ENCODE measurements at places on chromosomes 11 and 22. TPM values are rescaled to one million over a fixed set of nuclear protein-coding genes. Genes with fewer than 3 reads are reported as not detected.

GRCh38 chr11:96197801-96198701, 144.9 kb downstream of the MAML2 start:
- no peak for DNase-seq

DNA sequence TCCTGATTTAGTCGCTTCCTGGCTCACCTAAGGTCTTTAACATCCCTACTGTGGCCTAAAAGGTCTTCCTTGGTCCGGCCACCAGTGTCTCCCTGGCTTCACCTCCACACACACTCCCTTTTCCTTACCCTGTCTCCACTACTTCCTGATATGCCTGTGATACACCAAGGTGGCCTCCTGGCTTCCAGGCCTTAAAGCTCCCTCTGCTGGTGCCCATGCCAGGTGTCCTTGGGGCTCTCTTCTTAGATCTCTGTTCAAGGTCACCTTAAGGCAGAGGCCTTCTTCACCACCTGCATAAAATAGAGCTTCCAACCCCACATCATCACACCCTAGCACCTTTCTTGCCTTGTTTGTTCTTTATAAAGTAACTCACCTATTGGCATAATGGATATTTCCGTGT, 787.7 kb downstream of the NTM start:
- DNase-seq: no peak

- DNase-seq: no peak
These were observed 112.6 kb downstream of the EMSY start for GRCh38 chr11:76557466-76557865.

APOL4 gene
- 9.8 TPM for total RNA-seq

- DNase-seq: no peak
These were observed 178.2 kb downstream of the OPCML start for GRCh38 chr11:133354069-133354468.

- peak; percentile 64 for DNase-seq
These were observed 19.6 kb upstream of the CCDC134 start for GRCh38 chr22:41780746-41781505.

DNA sequence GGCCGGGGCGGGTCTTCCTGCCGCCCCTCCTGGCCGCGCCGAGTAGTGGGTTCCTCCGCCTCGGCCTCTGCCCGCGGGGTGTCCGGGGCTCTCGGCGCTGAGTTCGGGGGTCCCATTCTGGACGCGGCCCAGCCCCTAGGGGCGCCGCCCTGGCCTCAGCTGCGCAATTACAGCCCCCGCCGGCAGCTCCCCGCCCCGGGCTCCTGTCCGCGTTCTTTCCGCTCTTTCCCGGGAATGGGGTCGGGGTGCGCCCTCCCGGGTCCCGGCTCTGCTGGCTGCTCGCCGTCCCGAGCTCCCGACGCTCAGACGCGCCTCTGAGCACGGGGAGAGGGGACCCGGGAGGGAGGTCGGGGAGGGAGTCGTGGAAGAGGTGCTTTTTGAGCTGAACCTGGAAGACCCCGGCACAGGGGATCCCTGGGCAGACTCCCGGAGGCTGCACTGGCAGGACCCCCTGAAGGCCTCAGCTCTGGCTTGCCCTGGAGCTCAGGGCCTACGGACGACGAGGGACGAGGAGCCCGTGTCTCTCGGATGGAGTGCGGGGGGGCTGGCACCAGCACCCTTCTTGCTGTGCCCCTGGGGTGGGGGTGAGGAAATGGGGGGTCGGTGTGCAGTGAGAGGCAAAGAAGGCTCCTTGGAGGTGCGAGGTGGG, 558 bp downstream of the TSPAN4 start:
- DNase-seq: no peak

NXPE4 gene
- total RNA-seq: not detected

- no peak for DNase-seq
These were observed 2.9 kb upstream of the LRRC10B start for GRCh38 chr11:61505640-61506155.

GRCh38 chr11:30956751-30957150, 370.6 kb upstream of the MPPED2 start:
- DNase-seq: no peak

DNA sequence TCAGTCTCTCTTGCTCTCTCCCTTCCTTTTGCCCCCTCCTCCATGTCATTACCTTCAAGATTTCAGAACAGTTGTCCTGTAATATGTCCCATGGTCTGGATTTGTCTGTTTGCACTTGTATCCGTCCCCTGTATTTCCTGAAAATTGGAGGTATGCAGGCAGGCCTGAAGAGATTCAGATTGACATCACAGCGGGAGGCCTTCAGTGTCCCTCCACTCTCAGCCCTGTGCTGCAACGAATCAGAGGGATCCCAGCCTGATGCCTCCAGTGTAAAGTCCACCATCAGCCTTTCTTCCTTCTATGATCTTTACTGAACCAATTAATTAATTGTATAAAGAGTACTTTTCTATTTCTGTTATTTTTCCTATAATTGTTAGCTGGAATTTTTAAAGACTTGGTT, 57.3 kb downstream of the ELMOD1 start:
- DNase-seq: no peak

- DNase-seq: no peak
These were observed 396 bp downstream of the NPAT start for GRCh38 chr11:108221911-108222573.

DNA sequence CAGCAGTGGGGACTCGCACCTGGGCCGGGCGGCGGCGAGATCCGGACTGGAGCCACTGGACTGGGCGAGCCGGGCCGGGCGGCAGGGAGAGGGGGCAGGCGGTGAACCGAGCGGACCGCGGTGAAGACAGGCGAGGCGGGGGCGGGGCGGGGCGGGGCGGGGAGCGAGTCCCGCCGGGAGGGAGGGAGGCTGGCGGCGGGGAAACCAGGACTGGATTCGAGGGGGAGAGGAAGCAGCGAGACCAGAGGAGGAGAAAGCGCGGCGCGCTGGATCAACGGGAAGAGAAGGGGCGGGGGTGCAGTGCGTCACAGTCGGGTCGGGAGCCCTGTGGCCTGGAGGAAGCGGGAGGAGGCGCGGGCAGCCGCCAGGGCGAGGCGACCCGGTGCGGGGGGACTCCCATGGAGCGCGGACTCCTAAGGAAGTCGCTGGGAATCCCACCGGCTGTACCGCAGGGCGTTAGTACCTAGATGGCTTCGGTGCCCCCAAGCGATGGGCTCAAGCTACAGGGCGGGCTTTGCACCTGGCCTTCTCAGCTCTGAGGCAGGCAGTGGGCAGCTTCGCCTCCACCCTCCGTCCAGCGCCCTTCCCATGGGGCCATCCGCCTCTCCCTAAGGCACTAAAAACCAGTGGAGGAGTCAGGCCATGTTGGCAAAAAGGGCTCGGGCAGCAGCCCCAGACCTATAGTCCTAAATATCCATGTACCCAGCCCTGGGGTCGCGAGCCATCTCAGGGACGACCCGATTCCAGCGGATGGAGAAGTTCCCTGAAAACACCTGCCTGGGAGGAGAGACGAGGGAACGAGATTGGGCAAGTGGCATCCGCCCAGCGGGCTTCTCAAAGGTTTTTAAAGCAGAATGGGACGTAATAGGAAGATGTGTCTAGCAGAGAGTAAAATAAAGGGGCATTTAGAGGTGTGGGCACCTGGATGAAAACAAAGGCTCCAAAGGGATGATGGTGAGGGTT, at the start of gene TMEM121B:
TMEM121B (minus strand) TSS at position 128 of the 963 bp plus-strand sequence. CDS start 233 bp downstream, outside the sequence.
- DNase-seq: peak; percentile 79

DNA sequence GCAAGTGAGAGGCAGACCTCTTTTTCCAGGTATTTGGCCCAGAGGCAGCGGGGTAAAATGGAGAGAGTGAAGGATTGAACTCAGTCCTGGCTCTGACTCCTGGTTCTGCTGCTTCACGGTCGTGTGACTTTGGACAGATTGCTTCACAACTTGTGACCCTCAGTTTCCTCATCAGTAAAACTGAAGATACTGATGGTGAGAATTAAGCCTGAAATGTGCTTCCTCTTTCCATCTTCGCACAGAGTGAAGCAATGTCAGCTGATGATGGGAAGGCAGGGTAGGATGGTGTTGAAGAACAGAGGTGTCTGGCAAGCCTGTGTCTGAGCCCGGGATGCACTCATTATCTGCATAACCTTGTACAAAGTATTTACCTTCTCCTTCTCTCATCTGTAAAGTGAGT, 59.0 kb downstream of the UBASH3B start:
- DNase-seq: no peak

DNA sequence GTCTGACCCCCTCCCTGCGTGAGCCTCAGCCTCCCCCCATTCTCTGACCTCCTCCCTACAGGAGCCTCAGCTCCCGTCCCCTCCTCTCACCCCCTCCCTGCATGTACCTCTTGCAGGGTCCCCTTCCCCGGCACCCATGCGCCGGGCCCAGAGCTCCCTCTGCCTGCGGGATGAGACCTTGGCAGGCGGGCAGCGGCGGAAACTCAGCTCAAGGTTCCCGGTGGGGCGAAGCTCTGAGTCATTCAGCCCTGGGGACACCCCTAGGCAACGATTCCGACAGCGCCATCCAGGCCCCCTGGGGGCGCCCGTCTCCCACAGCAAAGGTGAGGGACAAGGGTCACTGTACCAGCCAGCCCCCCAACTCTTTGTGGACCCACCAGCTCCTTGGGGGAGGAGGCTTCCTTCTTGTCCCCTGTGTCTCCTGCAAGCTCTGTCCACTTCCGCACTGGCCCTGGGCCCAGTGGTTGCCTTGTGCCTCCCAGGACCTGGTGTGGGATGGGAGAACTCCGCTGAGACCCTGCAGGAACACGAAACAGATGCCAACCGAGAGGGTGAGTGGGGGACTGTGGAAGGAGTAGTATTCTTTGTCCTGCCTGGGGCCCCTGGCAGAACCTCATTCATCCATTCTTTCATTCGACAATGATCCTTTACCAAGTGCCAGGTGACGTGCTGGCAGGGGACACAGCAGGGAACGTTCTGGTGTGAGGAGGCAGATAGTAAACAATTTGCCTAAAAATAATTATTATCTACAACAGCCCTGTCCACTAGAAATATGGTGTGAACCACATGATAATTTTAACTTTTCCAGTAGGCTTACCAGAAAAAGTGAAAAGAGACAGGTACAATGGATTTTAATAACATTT, 3.7 kb upstream of the RPS6KA4 start:
- peak; percentile 84 for DNase-seq

OR4A16 gene
- not detected for total RNA-seq

GRCh38 chr11:14308114-14308896, 50.7 kb downstream of the RRAS2 start:
- no peak for DNase-seq

DNA sequence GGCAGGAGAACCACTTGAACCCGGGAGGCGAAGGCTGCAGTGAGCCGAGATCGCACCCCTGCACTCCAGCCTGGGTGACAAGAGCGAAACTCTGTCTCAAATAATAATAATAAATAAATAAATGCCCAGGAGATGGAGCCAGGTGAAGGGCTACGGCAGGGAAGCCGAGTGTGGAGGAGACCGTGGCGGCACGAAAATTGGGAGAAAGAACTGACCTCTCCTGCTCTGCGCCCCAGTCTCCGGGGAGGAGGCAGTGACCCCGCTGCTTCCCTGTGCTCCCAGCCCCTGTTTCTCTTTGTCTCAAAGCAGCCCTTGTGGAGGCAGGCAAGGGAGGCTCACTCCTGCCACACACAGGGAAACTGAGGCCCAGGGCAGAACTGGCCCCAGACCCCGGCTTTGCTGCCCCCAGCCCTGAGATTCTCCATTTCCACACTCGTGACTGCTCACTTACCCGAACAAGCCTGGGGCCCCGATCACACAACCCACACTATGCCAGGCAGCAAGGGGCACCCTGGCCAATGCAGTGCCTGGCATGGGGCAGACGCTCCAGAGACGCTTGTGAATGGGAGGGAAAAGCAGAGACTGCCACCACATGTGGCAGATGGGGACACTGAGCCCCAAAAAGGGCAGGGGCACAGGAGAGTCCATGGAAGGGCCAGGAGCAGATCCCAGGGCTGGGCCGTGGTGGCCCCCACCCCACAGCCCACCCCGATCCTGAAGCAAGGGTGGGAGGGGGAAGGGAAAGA, 80.4 kb upstream of the PRR5 start:
- DNase-seq: no peak
